CD8-positive, alpha-beta T cell (primary cell): ENCODE measurements at places on chromosomes 3 and 15.

- DNase-seq, result no peak
These were observed 604.1 kb upstream of the MDFIC2 start for GRCh38 chr3:70916375-70917055.

DNA sequence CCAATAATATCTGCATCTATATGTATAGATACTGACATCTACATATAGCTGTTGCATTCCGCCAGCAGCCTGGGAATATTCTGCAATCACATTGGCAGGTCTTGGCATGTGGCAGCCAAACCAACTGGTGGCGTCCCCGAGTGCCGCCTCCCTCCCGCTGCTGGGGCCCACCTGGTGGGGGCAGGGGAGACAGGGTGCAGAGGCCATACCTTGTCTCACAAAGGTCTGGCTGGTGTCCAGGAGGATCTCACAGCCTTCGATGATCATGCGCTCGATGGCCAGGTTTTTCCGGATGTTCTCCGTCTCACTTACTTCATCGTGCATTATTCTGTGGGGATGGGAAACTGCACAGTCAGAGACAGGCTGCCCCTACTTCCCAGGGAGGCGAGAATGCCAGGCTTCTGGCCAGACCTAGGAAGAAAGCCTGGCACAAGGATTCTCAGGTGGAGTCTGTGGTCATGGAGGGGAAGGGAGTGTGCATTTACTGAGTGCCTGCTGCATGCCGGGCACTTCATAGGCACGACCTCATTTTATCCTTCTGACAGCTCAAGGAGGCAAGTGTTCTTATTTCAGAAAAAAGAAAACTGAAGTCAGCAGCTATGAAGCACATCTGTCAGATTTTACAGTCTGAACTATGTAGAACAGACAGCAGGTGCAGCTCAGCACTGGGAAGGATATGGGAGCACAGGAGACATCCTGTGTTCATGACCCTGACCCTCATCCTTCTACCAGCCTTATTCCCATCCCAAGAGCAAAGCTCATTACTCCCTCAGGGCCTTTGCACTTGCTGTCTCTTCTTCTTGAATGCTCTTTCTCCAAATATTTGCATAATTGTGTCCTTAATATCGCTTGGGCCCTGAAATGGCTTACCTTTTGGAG is 62.8 kb downstream of the RASGRF1 start:
- no peak for DNase-seq

DNA sequence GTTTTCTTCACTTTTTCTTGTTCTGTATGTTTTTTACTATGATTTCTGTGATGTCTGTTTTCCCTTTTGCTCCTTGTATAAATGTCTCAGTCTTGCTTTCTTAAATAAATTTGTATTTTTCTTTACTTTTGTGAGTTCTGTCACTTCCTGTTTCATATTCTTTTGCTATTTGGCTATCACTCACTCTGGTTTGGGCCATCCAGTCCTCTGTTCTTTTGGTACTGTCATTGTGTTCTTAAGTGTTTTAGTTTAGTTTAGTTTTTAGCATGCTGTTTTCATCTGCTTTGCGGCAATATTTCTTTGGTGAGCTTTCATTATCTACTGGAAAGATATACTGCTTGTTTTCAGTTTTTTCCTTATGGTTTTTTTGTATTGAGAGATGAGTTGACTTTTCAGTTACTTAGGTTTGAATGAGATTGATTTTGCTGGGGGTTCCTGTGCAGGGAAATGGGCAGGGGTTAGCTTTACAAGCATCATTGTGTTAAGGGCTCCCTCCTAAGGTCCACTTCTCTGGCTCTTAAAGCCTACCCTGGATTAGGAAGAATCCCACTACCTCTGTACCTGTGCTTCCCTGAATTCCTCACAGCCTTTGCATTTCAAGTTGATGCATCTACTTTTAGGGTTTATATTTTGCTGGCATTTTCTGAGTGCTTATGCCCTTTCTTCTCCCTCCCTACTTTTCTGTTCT is 35.1 kb downstream of the PDCD6IP start:
- no peak for DNase-seq

- no peak for DNase-seq
These were observed 10.5 kb downstream of the CAPN7 start for GRCh38 chr3:15216501-15216900.

GRCh38 chr3:107848351-107848915 is 242.4 kb downstream of the CD47 start:
- no peak for DNase-seq

- no peak for DNase-seq
These were observed 409.8 kb downstream of the GRM7 start for GRCh38 chr3:7270731-7271130.

DNA sequence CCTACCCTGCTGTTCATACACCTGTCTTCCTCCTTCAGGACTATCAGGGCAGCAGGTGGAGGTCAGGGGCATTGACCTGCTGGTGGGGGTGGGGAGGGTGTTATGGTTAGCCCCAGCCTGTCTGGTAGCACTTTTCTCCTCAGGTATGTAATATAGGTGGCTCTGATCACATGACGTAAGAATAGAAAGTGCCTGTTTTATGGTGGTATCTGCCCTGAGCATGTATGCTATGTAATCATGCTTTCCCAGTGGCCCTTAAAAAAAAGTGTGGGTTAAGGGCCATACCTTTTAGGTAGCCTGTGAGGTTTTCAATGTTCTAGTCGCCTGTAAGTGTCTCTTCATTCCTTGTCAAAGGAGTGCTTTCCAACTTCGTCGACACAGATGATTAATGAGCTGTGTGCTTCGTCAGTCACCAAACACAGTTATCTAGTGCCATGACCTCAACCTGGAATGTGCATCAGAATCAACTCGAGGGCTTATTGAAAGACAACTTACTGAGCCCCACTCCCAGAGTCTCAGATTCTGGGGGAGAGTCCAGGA is 86.3 kb downstream of the KLHL25 start:
- no peak for DNase-seq

GRCh38 chr3:41118461-41119390 is 80.6 kb upstream of the CTNNB1 start:
- DNase-seq, result no peak

DNA sequence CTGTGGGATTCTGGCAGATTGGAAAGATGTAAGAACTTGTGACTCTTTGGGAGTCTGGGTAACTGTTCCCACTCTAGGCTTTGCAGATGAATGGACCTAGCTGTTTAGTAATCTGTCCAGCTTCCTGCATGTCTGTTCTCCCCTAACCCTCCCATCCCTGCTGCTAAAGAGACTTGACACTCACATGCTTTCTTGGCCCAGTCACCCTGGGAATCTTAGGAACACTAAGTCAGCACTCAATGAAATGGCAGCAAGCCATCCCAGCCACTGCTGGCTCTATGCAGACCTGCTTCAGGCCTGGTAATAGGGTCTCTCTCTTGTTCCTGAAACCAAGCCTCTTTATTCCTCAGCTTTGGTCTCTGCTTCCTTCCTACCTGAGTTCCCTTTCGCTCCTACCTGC is 63.7 kb upstream of the THSD4 start:
- DNase-seq, result no peak

- no peak for DNase-seq
These were observed 97.7 kb downstream of the CD47 start for GRCh38 chr3:107992976-107993684.
